OCI-LY7 (cell line): ENCODE measurements at places on chromosomes 5 and 9.

GRCh38 chr9:92650839-92651621, 18.9 kb downstream of the IPPK start:
- no peak for DNase-seq

DNA sequence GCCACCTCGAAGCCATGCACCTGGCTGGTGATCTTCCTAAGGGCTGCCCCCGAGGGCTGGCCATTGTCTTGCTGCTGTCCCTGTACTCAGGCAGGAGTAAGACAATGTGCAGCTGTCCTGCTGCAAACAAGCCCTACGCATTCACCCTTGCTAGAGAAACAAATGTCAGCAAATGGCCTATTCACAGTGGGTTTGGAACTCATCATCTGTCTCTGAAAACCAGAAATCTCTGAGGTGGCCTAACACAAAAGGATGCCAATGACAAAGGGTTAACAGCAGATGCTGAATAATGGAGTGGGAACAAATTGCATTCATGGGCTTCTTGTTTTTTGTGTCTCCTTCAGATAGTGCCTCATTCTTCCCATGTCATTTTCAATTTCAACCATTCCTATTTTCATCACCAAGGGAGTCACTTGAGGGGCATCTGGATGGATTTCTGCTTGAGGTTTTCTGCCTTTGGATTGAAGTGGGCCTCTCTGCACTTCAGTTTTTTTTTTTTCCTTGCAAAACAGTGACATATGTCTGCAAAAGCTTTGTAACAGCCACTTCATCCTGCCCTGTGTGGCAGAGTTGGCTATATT, 261.6 kb upstream of the VLDLR start:
- no peak for DNase-seq

DNA sequence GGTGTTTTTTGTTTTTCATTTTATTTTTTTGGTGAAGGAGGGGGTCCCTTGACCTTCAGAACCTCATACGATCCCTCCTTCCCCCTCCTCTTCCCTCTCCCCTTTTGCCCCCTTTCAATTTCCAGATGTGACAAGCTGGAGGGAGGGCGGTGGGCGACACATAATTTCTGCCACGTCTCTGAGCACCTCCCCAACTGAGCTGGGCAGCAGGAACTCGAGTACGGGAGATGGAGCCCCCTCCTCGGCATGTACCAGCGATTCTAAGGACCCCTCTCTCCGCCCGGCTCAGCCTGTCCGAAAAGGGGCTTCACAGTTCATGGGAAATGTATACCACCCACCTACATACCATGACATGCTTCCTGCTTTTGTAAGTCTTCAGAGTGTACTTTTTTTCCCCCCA, 52.4 kb downstream of the PRRC2B start:
- no peak for DNase-seq

- DNase-seq = no peak
These were observed 50.9 kb downstream of the EXD3 start for GRCh38 chr9:137371946-137372651.

- no peak for DNase-seq
These were observed 51.0 kb upstream of the MPDZ start for GRCh38 chr9:13330396-13331004.

GRCh38 chr9:71524996-71525580, 243.2 kb downstream of the CEMIP2 start:
- no peak for DNase-seq

- no peak for DNase-seq
These were observed 11.7 kb downstream of the CER1 start for GRCh38 chr9:14710804-14711203.

DNA sequence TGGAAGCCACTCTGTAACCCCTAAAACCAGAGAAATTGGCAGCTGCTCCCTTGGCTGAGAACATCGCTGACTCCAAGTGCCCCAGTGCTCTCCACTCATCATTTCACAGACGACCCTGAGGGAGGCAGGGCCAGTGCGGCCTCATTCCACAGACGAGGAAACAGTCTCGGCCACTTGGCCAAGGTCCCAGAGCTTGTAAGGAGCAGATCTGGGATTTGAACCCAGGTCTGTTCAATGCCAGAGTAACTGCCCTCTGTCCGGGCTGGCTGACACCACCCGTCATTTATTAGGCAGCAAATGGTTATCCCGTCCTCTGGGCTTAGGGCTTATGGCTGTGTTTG, 19.9 kb upstream of the IER5L start:
- DNase-seq = no peak

- DNase-seq = no peak
These were observed at the start of gene HRH2 for GRCh38 chr5:175657593-175658271. Gene HRH2 (plus strand): TSS chr5:175658071. CDS start chr5:175683234, 25,163 bp downstream.

DNA sequence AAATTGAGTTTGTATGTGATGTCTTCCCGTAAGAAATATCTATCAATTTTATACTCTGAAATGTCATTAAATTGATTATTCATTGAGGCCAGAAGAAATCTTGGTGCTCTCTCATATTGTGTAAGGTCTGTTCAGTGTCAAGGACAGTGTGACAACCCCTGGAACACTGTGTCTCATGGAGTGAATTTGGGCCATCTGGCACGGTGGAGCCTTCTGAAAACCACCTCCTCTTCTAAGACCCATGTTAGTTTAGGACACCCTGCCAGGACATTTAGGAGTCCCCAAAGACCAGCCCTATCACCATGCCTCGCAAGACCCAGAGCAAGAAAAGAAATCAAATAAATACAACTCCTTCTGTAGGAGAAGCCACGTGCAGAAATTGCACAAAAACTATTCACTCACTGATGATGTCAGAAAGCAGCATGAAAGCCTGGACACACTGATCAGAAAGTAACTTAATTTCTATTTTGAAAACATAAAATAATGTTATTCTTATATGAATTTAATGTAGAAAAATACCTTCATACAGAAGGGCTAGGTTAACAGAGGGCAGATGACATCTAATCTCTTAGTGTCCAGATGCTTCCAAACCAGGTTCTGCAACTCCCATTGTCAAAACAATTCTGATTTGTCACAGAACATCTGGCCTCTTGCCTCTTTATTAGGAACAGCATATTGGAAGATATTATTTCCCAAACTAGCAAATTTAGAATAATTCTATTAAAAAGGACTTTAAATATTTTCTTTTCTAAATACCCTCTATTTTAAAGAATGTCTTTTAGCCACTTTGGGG, 298.8 kb downstream of the NR2F1-AS1 start:
- no peak for DNase-seq

DNA sequence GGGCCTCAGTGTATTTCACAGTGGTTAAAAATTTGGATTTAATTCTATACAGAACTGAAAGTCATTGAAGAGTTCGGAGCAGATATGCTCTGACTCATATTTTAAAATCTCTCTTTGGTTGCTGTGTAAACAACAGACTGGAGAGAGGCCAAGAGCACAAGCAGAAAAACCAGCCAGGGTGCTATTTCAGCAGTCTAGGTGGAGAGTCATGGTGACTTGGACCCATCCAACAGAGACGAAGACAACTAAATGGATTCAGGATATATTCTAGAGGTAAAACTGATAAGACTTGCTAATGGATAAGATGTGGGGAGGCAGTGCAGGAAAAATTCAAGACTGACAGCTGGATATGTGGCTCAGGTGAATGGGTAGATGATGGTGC, 168.9 kb downstream of the MAPKAP1 start:
- no peak for DNase-seq

- DNase-seq = no peak
These were observed 9.0 kb upstream of the ADGRD2 start for GRCh38 chr9:124441291-124441690.

DNA sequence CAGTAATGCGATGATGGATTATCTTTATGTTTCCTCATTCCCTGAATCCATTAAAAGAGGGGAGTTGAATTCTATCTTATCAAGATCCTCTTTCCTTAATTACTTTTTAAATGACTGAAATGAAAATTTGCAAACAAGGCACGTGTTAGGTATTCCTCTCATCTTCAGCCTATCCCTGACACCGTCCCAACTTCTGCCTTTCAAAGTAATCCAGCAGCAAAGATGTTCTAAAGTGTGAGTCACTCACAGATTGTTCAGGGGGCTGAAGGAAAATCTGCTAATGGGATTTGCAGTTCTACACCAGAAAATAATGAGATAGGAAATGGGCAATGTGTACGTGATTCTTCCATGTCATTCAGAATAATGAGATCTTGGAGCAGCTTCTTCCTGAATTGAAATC, 403.0 kb downstream of the ARHGEF28 start:
- no peak for DNase-seq

DNA sequence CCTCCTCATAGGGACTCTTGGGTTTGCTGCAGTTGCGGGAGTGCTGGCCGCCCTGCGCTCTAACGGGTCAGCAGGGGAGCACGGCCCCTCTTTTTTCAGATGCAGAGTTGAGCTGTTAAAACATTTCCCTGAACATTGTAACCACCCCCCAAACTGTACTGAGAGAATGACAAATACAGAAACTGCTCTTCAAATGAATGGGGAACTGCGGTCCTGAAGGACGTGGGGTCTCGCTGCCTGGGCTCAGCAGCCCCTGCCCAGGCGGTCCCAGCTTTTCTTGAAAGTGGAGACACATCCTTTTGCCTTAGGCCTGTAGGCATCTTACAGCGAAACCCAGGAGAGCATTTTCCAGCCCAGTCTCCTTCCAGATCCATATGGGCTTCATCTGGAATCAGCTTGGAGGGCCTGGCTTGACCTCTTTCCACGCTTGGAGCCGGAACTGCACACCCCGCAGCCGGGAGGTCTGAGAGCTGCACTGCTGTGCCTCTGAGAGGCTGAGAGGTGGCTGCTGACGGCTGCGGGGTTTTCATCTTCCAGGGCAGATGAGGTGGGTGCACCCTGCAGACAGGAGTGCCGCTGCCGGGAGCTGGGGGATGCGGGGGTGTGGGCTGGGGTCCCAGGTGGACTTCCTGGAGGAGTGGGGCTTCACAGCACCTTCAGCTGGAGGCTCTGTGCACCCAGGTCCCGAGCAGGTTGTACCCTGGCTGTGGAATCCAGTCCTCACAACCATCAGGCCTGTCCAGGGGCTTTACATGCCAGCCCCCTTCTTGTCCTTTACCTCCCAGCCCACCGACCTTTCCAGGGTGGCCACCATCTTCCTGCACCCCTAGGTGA, 1.2 kb upstream of the AGPAT2 start:
- no peak for DNase-seq

- DNase-seq = no peak
These were observed 17.0 kb downstream of the OR13J1 start for GRCh38 chr9:35852876-35853865.

GRCh38 chr5:64900618-64901017, 131.9 kb downstream of the CWC27 start:
- no peak for DNase-seq

DNA sequence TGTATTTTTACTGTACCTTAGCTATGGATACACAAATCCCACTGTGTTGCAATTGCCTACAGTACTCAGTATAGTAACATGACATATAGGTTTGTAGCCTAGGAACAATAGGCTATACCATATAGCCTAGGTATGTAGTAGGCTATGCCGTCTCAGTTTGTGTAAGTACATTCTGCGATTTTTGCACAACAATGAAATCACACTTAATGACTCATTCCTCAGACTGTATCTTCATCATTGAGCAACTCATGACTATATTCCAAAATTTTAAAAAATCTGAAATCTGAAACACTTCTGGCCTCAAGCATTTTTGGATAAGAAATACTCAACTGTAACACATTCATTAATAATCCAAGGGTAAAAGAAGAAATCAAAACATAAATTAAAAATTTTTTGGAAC, 666.8 kb upstream of the GRAMD2B start:
- no peak for DNase-seq

DNA sequence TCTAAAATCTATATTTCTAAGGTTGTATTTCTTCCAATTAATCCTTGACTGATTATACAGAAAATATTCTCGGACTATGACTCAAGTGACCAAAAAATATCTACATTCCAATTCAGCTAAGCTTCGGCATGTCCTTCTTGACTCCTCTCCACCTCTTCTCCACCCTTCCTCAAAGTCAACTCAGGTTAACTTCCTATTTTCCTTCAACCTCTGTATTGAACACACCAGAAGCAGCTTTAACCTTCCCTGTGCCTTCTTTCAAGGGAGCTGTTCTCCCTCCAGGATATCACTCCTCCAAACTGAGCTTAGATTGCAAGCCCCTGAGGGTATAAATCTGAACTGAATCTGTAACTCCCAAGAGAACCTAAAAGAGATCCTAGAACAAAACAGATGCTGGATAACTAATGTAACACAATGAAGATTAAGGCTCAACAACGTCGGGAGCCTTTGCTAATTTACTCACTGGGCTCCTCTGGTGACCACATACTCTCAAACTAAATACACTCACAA, 1.1 kb downstream of the SLCO4C1 start:
- no peak for DNase-seq

- peak; percentile 67 for DNase-seq
These were observed 798 bp downstream of the REEP5 start for GRCh38 chr5:112921026-112921832.

DNA sequence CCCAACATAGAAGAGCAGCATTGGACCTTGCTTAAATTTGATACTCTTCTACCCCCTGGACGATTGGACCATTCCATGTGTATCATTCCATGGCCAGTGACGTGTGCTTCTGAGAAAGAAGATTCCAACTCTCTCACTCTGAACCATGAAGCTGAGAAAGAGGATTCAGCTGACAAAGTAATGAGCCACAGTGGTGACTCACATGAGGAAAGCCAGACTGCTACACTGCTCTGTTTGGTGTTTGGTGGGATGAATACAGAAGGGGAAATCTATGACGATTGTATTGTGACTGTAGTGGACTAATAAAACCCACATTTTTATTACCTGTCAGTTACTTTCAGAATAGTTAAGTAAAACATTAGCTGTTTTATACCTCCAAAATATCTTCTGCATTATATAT, 7.5 kb downstream of the HSPA5 start:
- no peak for DNase-seq
